HuH-7.5 (cell line): ENCODE measurements at places on chromosomes 2 and 18.
A peak's percentile ranks its signal among the peaks of the same experiment; 100 is the strongest.

DNA sequence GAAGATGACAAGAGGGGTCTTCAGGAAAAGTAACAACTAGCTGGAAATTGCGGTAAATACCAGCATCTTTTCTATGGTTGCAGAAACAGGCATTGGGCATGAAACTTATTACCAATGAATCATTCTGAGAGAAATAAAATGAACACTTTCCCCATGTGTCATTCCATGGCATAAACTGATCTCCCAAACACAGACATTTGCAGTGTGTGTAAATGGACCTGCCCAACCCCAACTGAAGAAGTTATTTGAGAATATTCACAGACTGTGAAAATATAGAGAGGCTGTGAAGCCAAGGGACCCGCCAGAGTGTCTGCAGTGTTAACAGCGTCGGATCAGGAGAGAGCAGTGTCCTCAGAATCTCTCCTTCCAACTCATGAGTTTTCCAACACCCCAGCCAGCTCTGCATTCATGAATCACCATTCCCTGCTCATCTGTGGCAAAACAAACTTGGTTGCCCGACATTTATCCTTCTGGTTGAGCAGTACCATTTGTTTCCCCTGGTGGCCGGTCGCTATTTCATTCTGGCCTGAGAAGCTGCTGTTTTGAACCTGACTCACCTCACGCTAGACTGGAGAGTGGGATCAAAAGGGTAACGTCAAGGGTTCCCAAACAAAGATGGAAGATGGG is 238.4 kb downstream of the PID1 start:
- no peak for DNase-seq

- DNase-seq: no peak
Measured at GRCh38 chr2:28619213-28620196, 123.6 kb downstream of the PLB1 start.

- DNase-seq: no peak
Measured at GRCh38 chr2:32479993-32480392, 123.2 kb downstream of the BIRC6 start.

DNA sequence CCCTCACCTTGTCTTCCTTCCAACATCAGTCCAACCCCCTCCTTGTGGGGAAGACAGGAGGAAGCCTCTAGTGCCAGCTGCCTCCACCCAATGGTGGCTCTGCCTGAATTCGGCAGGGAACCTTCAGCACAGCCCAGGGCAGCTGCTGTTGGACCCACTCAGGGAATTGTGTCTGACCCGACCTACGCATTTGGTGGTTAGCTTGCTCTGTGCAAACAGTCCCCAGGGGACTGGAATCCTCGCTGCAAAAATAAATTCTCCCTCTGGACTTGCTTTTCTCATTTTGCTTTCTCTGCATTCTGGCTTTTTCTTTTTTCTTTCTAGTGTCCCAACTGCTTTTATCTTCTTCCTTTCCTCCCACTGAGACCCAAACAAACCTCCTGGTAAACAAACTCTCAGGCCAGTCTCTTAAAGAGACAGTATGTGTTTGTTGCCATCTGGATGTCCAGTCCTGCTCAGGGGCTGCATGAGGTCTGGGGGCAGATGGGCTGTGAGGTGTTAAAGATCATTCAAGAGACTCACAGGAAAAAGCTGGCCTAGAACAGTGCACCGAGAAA is 137.7 kb upstream of the HAAO start:
- no peak for DNase-seq

GRCh38 chr2:121558329-121558728 is 27.6 kb downstream of the RNU4ATAC start:
- no peak for DNase-seq

- no peak for DNase-seq
Measured at GRCh38 chr18:58687871-58688308, 16.6 kb downstream of the MALT1 start.

- DNase-seq: no peak
Measured at GRCh38 chr2:134446383-134447017, 192.6 kb downstream of the MGAT5 start.

DNA sequence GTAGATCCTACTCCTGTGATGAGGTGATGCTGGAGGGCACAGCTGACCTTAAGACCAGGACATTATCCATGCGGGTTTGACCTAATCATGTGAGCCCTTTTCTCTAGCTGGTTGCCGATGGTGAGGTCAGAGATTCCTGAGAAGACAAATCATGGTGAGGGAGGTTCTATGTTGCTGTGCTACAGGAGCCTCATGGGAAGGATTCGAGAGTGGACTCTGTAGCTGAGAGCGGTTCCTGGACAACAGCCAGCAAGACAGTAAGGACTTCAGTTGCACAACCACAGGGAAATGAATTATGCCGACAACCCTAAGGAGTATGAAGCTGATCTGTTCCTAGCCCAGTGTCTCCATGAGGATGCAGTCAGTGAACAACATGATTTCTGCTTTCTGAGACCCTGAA is 80.4 kb downstream of the EPB41L3 start:
- DNase-seq: no peak

DNA sequence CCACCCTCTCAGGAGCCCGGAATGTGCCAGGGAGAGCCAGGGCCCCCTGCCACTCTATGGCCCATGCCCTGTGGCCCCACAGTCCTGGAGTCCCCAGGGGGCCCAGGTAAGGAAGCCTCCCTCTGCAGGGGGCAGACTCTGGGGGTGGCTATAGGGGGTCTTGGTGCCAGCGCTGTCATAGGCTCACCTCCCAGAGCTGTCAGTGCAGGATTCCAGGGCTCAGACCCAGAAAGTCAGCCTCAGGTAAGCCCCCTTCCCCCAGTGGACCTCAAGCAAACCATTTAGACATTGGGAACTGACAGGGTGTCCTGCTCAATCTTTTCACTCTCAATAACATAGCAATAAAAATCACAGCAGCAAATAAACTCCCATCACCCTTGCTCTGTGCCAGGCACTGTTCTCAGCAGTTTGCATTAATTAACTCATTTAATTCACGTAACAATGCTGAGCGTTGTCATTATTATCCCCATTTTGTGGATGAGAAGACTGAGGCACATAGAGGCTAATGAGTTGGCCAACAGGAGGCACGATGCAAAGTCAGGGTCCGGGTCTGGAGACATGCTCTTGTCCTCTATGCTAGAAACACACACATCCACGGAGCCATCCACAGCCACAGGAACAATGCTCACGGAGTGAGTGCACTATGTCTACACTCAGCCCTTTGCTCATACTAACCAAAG is 79.6 kb downstream of the TNS1 start:
- no peak for DNase-seq

DNA sequence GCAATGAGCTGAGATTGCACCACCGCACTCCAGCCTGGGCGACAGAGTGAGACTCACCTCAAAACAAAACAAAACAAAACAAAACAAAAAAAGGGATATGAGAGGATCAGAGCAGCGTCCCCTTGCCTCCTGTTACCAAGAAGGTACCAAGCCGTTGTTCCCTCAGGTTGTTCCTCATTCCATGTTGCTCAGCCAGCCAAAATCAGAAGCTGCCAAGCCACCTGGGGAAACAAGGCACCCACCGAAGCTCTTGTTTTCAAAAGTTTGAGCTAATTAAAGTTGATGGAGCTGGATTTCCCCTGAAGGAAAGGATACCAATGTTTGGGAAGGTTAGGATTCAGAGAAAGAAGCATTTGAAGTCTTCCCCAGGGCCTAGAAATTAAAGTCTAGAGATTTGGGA is 21.8 kb upstream of the STEAP3 start:
- DNase-seq: no peak

DNA sequence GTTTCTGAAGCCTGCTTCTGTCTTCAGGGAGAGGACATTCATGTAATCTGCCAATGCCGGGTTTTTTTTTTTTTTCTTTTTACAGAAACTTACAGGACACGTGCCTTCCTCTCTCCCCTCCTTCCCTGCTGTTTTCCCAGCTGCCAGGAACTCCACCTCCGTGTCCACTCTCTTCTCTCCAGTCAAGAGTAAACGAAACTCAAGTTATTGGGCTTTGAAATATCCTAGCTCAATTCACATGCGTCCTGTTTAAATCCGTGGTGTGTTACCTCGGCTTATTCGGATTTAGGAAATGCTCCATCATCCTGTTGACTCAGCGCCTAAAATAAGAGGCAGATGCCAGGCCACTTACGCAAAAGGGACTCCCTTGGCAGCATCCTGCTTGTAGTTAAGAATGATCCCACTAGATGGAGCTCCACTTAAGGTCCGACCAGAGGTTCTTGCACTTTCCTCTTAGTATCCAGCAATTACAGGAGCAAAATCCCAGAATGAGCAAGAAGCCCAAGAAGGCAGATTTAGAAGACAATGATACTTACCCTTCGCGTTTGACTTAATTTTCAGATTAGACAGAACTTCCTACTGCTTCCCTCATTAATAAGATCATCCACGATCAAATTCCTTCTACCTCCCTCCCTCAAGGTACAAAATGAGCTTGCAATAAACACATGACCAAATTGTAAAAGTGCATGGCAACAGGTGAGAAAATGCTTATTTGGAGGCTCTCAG is 97.2 kb upstream of the ZCCHC2 start:
- DNase-seq: peak; percentile 22

- no peak for DNase-seq
Measured at GRCh38 chr2:14706201-14706600, 73.7 kb downstream of the LRATD1 start.

- no peak for DNase-seq
Measured at GRCh38 chr18:9153256-9153655, 16.7 kb downstream of the ANKRD12 start.

DNA sequence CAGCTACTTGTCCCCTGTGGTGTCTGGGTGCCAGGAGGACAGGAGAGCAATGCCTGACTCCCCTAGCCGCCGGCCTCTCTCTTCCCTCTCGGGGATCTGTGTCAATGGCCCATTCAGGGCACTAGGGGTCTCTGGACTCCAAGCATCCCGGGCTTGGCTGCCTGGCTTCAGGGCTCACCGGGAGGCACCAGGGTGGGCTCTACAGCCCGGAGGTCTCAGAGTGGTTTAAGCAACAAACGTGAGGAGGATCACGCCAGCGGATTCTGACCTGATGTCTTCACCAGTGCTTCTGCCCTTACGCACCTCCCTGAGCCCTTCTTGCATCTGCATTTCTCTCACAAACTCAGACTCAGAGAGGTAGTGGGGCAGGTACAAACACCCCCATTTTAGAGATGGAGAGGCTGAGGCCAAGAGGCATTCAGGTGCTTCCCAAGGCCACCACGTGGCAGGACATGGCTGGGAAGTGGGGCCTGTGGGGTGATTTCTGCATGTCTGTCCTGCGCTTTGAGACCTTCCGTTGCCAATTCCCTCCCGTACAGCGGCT is 243.0 kb downstream of the CELF4 start:
- DNase-seq: peak; percentile 43

DNA sequence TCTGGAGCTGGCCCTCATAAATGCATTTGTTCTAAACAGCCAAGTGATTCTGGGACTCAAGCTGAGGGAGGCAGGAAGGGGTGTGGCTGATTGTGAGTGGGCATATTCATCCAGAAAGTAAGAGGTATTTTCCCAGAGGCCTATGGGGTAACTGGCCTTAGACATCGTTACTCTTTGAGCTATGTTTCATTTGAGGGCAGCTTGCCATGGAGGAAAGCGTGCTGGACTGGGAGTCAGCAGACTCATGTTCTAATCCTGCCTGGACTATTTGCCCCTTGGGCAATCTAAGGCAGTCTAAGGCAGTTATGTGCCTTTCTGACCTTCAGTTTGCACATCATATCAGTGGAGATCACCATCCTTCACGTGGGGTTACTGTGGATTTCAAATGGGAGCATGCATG is 93.5 kb upstream of the SLC14A2 start:
- DNase-seq: no peak

DNA sequence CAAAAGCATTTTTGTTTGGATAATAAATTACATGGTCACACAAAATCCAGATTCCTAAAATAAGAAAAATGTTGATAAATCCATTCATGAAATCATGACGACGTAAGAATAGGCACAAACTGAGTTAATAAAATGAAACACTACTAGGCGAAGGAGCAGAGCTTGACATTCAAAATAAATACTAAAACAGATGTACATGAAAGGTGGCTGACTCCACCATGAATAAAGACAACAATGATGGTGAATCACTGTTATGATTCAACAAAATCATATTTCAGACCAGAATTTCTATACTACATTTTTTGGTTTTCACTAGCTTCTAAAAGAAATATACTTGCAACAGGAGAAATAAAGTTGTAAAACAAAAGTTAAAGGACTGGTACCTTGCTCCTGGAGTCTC is 122.0 kb upstream of the RNU4ATAC start:
- no peak for DNase-seq

- no peak for DNase-seq
Measured at GRCh38 chr2:82893190-82893589, 1565.9 kb downstream of the SUCLG1 start.

- DNase-seq: no peak
Measured at GRCh38 chr2:63052411-63053080, 1.9 kb downstream of the OTX1 start.

DNA sequence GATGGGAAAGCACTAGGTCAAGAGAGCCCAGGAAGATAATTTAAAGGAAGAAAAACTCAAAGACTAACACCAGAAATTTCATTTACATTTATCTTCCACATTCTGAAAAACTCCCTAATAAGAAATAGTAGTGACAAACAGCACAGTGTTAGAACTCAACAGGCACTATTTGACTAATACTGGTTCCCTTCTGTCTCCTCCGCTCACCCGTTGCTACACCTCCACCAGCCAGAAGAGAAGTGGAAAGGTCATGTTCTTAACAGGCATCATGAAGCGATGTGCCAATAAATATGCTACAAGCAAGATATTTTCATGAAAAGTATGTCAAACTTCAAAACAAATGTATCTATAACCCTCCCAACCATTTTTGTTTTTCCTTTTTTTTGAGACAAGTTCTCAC is 5.7 kb downstream of the ROCK1 start:
- no peak for DNase-seq

- no peak for DNase-seq
Measured at GRCh38 chr18:57585855-57586250, 649 bp downstream of the FECH start.

GRCh38 chr2:189581354-189582139 is 961 bp upstream of the SLC40A1 start:
- DNase-seq: peak; percentile 53

- DNase-seq: no peak
Measured at GRCh38 chr2:18474700-18475099, 85.8 kb downstream of the RDH14 start.

DNA sequence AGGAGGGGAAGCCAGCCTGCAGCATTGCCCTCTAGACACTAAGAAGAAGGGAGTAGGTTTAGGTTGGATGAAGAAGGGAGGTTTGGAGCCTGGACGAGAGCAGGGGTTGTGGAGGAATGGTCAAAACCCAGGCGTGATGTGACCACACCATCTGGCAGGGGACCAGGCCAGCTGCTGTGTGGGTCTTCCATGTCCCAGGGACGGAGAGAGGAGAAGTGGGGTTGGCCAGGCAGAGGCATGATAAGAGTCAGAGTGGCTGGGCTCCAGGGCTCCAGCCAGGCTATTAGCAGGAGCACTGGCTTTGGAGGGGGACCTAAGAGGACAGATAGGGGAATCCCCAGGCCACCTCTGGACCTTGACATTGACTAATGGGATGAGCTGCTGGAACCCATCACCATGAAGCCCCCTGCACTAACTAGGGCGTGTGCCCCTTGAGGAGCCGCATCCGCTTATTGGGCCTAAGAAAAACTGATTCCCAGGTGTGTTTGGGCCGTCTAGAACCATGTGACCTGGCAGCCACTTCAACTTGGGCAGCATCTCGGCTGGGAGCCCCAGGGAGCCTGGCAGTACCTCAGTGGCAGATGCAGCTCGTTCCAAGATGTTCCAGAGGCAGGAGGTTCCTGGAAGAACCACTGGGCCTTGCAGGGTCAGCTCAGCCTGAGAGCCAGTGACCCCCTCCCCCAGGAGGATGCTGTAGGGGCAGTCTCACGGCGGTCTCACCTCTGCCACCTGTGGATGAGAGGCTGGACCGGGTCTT is 235.1 kb downstream of the AGAP1 start:
- no peak for DNase-seq
